Inflammatory macrophage (primary cell): ENCODE measurements at places on chromosomes 4 and X.

DNA sequence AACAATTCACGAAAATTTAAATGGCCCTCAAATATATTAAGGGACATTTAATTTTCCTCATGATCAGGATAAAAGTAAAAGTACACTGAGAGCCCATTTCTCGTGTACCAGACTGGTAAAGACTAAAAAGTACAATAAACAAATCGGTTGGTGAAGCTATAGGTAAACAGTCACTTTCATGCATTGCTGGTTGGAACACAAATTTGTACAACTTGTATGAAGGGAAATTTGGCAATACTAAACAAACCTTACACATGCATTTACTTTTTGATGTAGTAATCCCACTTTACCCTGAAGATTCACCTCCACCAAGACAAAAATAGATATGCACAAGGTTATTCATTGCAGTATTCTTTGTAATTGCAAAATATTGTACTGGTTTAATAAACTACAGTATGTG lies 31.4 kb upstream of the MBNL3 start:
- DNase-seq: no peak

DNA sequence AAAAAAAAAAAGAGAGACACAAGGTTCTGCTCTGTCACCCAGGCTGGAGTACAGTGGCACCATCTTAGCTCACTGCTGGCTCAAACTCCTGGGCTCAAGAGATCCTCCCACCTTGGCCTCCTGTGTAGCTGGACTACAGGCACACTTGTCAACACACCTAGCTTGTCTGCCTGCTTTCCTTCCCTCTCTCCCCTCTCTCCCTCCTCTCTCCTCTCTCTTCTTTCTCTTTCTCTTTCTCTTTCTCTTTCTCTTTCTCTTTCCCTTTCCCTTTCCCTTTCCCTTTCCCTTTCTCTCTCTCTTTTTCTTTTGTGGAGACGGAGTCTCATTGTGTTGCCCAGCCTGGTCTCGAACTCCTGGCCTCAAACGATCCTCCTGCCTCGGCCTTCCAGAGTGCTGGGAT lies 132.1 kb downstream of the DIPK2B start:
- no peak for DNase-seq

DNA sequence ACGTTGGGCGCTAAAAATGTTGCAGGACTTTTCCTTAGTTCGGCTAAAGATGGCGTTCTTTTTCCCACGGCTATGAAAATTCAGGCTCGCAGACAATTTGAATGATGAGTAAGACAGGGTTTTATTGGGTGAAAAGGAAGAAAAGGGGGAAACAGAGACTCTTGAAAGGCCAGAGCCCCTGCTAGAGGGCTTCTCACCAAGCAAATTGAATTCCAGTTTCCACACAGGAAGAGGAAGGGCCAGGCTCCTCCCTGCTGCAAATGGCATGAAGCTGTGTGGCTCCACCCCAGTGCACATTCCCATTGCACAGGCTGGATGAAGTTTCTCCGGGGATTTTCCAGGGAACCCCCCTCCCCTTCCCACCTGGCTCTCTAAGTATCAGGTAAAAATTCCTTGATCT lies 210.9 kb downstream of the KLHL4 start:
- no peak for DNase-seq

- no peak for DNase-seq
These were observed 54.9 kb downstream of the MND1 start for GRCh38 chr4:153399358-153399757.

DNA sequence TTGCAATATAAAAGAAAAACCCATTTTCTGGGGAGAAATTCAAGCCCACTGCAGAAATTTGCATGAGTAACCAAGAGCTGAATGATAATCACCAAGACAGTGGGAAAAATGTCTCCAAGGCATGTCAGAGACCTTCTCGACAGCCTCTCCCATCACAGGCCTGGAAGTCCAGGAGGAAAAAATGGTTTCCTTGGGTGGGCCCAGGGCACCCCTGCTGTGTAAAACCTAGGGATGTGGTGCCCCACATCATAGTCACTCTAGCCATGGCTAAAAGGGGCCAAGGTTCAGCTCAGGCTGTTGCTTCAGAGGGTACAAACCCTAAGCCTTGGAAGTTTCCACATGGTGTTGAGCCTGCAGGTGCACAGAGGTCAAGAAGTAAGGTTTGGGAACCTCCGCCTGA lies 108.4 kb downstream of the FAT4 start:
- no peak for DNase-seq

DNA sequence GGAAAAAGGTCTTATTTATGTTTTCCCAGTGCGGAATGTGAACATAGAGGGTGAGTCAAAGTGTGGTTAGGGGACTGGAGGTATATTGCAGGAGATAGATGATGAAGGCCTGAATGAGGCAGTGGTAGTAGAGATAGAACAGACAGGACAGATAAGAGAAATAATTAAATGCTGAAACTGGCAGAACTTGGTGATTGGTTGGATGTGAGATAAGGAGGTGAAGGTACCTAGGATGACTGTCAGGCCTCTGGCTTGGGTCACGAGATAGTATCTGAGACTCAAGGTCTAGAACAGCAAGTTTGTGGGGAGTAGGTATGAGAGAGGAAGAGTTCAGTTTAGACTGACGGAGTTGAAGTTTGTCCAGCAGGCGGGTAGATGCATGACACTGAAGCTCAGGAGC lies 3.5 kb downstream of the MND1 start:
- no peak for DNase-seq
